ENCODE measurements at places on chromosomes 6 and 20.

DNA sequence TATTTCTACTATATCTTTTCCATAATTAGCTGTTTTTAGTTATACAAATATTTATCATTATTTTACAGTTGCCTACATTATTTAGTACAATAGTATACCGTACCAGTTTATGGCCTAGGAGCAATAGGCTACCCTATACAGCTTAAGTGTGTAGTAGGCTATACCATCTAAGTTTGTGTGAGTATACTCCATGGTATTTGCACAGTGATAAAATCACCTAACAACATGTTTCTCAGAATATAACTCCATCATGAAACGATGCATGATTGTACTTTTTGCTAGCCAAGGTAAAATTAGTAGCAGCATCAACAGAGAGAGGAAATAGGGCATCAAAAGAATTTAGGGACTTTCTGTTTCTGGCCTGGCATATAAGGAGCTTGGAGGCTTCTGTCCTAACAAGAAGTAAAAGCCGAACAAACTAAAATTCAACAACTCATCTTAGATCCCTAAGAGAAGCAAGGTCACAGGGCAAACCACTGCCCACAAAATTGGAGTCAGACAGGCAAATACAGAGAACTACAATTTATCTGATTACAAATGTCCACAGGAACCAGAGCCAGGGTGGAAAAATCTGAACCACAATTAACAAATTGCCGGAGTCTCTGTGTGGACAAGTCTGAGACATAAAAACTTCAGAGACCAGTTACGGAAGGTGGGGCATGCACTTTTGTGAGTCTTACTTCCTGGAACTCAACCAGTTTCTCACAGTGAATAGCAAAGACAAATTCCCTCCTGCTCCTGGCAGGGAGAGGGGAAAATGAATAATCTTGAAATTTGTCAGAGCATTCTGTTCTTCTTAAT, 671.4 kb downstream of the RFPL4B start:
- no peak for DNase-seq
- H3K4me3 ChIP-seq, result no peak overlapping the region
- H3K27me3 ChIP-seq, result no peaks in the 10 kb centered on the region
- H3K4me1 ChIP-seq, result no peaks in the 10 kb centered on the region

DNA sequence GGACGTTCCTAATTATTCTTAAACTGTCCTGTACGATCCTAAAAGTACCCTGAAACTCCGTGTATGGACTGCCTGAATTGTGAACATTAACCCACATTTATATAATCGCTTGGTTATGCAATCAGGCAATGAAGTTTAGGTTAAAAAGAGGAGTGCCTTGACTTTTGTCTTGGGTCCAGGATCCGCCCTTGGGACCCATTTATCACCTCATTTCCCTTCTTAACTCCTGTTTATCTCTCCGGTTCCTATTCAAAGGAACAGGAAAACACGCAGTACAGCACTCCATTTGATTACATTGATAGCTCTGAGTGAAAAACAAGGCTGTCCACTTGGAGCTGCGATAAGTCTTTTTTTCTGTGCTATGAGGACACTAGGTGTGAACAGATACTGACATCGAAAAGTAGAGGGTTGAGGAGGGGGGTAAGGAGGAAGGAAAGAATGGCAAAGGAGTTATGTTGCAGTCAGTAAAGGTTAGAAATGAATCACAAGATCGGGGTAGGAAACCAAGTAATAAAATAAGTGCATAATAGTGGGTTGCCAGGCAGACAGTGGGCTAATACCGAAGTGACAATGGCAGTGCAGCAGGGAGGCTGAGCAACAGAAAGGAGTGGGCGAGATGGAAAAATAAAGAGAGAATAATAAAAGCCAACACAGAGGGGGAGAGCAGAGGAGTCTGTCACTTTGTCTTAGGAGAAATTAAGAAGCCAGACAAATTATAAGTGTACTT, 15.9 kb upstream of the PCK1 start:
- H3K27ac ChIP-seq, result no peak overlapping the region
- H3K36me3 ChIP-seq, result no peaks in the 10 kb centered on the region
- no peaks in the 10 kb centered on the region for H3K27me3 ChIP-seq
- no peak for DNase-seq
- no peak overlapping the region for H3K4me3 ChIP-seq
- H3K4me1 ChIP-seq, result no peaks in the 10 kb centered on the region

DNA sequence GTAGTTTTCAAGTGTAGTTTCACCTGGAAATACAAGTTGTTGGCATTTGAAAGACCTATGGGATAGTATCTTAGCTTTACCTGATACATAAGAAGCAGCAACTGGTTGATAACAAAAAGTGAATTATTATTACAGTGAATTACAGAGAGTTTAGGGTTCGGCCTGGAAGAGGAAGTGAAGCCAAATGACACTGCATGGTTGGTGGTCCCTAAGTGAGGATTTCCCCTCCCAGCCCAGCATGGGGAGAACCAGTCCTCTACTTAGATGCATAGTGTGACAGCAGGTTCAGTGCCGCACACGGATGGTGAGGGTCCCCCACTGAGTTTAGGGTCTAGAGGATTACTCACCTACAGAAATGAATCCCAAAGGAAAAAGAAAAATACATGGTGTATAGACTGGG, 18.1 kb downstream of the HLA-DPB1 start:
- peaks cover 8% of the 10 kb centered on the region for H3K27me3 ChIP-seq
- H3K4me1 ChIP-seq, result peaks cover 7% of the 10 kb centered on the region
- H3K27ac ChIP-seq, result no peak overlapping the region
- no peak overlapping the region for H3K4me3 ChIP-seq
- H3K36me3 ChIP-seq, result no peaks in the 10 kb centered on the region
- no peak for DNase-seq

DNA sequence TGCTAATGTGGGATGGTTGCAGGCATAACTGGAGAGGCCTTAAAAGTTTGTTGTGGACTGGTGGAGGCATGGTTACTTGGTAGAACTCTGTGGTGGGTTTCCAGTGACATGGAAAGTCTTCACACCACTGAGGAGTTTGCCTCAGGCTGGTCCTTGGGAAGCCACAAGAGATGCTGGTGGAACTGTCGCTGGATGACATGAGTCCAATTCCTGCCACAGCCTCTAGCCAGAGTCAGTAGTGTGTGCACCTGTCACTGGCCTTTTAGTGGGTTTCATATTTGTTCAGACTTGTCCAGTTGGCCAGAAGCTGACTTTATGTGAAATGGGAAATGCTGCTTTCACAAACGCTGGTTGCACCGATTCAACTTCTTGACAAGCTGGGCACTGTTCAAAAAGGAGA, 13.7 kb upstream of the SRSF12 start:
- H3K4me3 ChIP-seq, result no peak overlapping the region
- no peaks in the 10 kb centered on the region for H3K27me3 ChIP-seq
- H3K27ac ChIP-seq, result no peak overlapping the region
- no peaks in the 10 kb centered on the region for H3K36me3 ChIP-seq

DNA sequence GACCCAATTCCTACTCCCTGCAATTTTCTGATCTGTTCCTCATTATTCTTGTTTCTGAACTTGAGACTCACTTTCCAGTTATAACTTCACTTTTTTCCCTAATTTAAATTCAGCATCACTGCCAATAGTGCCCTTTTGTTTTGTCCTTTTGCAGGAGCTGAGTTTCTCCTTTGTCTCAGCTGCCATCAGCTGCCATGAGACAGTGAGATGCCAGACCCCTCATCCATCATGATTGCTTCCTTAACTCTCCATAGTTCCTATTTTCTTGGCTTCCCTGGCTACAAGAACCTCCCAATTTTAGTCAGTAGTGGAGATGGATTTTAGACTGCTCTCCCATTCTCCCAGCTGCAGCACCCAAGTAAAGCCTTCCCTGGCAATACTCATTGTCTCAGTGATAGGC, 518.1 kb downstream of the HDGFL1 start:
- H3K4me1 ChIP-seq, result no peaks in the 10 kb centered on the region
- H3K36me3 ChIP-seq, result no peaks in the 10 kb centered on the region
- H3K27ac ChIP-seq, result no peak overlapping the region
- no peaks in the 10 kb centered on the region for H3K27me3 ChIP-seq
- DNase-seq, result no peak

GRCh38 chr6:113185299-113185698, 671.8 kb upstream of the MARCKS start:
- H3K4me1 ChIP-seq, result no peaks in the 10 kb centered on the region
- no peaks in the 10 kb centered on the region for H3K27me3 ChIP-seq
- no peak overlapping the region for H3K4me3 ChIP-seq

DNA sequence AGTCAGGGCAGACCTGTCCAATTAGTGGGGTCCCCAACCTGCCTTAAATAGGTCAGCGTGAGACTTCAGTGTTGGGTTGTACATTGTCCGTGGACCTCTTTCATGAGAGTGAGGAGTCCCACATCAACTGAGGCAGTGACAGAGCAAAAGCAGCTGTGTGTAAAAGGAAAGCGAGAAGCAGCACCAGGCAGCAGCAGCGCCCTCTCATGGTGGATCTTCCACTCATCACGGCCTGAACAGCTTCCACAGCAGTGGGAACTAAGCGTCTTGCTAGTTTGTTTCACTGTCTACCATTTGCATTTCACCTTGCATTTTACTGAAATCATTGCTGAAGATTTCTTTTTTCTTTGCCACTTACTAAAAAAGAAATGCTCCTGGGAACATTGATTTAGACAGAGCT, 333.8 kb downstream of the PKHD1 start:
- no peaks in the 10 kb centered on the region for H3K27me3 ChIP-seq
- no peaks in the 10 kb centered on the region for H3K36me3 ChIP-seq
- no peak for DNase-seq
- no peak overlapping the region for H3K27ac ChIP-seq

GRCh38 chr6:150452428-150453243, 83.8 kb downstream of the IYD start:
- H3K4me1 ChIP-seq, result no peaks in the 10 kb centered on the region
- H3K27ac ChIP-seq, result no peak overlapping the region
- no peak for DNase-seq
- H3K36me3 ChIP-seq, result no peaks in the 10 kb centered on the region

- no peaks in the 10 kb centered on the region for H3K36me3 ChIP-seq
- H3K4me1 ChIP-seq, result peaks cover 34% of the 10 kb centered on the region
- H3K4me3 ChIP-seq, result no peak overlapping the region
- no peak overlapping the region for H3K27ac ChIP-seq
Measured at GRCh38 chr6:3233321-3233720, 5.9 kb upstream of the TUBB2B start.

DNA sequence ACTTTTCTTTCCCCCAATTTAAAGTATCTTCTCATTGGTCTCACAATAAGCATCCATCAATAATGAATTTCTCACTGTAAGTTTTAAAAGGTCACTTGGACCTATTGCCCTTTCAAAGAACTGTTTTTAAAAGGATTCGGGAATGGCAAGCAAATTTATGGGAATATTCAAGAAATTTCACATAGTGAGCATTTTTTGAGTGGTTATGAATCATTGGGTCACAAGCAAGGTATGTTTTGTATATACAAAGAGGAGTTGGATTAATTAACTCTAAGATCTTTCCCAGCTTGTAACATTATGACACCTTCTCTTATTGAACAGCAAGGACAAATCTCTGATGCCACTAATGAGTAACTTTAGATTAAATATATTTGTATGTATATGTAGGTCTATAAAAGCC, 165.0 kb downstream of the MOXD1 start:
- no peak for DNase-seq
- no peaks in the 10 kb centered on the region for H3K36me3 ChIP-seq

DNA sequence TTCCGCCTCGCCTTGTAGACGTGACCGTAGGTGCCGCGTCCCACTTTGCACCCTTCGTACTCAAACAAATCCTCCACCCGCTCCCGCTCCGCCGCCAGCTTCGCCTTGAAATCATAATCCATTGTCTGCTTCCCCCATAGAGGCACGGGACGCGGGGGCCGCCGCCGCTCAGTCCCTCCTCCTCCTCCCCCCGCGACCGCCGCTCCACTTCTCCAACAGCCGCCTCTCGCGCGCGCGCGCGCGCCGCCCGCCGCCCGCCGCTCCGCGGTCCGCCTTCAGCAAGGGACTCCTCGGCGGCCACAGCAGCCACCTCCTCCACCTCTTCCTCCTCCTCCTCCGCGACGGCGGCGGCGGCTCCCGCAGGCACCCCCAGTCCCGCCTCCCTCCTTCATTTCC, 256 bp downstream of the CDK19 start:
- peak overlapping the region; percentile 88 for H3K4me3 ChIP-seq
- no peak for DNase-seq
- H3K27ac ChIP-seq, result peak overlapping the region; percentile 93
- no peaks in the 10 kb centered on the region for H3K27me3 ChIP-seq

DNA sequence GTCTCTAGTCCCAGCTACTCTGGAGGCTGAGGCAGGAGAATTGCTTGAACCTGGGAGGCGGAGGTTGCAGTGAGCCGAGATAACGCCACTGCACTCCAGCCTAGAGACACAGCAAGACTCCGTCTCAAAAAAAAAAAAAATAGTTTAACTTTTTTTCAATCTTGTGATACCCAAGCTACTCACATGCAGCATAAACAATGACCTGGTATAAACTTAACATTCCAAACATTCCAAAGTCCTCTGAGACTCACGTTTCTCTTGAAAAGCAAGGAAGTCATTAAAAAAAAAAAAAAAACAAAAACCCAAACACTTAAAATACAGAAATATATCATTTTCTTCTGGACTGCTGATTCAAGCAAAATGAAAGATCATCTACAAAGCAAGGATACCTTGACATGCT, 14.3 kb downstream of the CRNKL1 start:
- H3K27ac ChIP-seq, result no peak overlapping the region
- no peaks in the 10 kb centered on the region for H3K4me1 ChIP-seq
- H3K36me3 ChIP-seq, result peaks cover 97% of the 10 kb centered on the region
- no peak overlapping the region for H3K4me3 ChIP-seq

DNA sequence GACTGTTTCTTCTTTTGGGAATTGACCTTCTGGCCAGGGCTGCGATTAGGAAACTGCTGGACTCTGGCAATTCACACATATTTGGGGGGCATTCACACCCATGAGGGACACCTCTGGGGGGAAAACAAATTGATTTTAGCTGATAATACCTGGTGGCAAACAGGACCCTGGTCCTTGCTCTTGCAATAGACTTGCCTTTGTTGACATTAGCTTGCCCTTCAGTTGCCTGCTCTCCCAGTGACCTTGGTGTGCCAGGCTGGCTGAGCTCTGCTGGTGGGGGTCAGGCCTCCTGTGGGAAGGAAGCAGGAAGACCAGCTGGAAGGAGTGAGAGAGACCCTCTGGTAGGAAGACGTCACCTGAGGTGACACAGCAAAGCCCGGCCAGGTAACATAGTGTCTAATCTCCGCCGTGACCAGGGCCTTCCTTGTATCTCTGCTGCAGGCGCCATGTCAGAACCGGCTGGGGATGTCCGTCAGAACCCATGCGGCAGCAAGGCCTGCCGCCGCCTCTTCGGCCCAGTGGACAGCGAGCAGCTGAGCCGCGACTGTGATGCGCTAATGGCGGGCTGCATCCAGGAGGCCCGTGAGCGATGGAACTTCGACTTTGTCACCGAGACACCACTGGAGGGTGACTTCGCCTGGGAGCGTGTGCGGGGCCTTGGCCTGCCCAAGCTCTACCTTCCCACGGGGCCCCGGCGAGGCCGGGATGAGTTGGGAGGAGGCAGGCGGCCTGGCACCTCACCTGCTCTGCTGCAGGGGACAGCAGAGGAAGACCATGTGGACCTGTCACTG, 5.3 kb downstream of the CDKN1A start:
- peaks cover 59% of the 10 kb centered on the region for H3K4me1 ChIP-seq
- H3K4me3 ChIP-seq, result no peak overlapping the region
- H3K27me3 ChIP-seq, result no peaks in the 10 kb centered on the region
- peaks cover 12% of the 10 kb centered on the region for H3K36me3 ChIP-seq

- no peak overlapping the region for H3K27ac ChIP-seq
- H3K4me1 ChIP-seq, result no peaks in the 10 kb centered on the region
- H3K4me3 ChIP-seq, result no peak overlapping the region
- H3K27me3 ChIP-seq, result no peaks in the 10 kb centered on the region
- DNase-seq, result no peak
Measured at GRCh38 chr20:56259948-56260347, 11.4 kb downstream of the MC3R start.
